ENCODE measurements at places on chromosomes 4 and X.
A peak's percentile ranks its signal among the peaks of the same experiment; 100 is the strongest.

DNA sequence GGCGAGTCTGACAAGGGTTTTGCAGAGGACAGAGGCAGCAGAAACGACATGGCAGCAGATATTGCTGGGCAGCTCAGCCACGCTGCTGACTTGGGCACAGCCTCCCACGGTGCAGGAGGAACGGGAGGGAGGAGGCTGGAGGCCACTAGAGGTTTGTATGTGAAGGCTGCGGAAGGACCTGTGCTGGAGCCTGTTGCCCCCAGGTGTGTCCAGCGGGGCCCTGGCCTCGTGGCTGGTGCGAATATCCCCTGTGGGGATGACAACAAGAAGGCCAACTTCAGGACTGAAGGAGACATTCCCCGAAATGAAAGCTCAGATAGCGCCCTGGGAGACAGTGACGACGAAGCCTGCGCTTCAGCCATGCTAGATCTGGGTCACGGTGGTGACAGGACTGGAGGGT, 100.2 kb downstream of the FNIP2 start:
- no peak for DNase-seq

DNA sequence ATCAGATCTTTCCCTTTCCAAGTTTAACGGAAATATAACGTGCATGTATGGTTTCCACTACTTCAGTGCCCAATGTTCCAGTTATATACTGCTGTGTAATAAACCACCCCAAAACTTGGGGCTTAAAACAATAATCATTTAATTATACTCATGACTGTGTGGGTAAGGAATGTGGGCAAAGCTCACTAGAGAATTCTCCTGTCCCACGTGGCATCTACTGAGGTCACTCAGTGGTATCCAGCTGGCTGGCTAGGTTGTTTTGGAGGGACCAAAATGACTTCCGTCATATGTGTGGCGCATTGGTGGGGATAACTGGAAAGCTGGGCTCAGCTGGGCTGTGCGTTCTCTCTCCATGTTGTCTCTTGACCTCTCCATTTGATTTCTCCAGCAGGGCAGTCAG, 18.5 kb downstream of the ZCCHC18 start:
- no peak for DNase-seq

DNA sequence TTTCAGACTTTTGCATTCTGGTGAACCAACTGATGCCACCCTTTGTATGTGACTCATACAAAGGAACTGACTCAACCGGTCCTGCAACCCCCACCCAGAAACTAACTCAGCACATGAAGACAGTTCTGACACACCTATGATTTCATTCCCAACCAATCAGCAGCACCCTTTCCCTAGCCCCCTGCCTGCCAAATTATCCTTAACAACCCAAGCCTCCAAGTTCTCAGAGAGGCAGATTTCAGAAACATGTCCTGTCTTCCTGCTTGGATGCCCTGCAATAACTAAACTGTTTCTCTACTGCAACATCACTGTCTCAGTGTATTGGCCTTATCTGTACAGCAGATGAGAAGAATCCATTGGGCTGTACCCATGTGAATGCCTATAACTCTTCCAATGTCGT, 284.7 kb downstream of the CAMK2D start:
- peak; percentile 15 for DNase-seq

DNA sequence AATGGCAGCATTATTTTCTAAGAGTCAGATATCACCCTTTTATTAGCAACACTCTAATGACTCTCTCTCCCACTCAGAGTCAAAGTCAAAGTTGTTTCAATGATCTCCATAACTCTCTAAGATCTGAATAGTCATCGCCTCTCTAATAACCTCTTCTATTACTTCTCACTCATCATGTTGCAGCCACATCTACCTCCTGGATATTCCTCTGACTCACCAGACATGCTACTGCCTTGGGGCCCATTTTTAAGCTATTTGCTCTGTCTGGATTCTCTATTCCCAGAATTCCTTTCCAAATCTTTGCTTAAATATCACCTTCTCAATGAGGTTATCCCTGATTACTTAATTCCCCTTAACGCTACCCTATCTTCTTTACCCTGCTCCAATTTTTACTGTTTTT, 391.8 kb upstream of the MAGEB16 start:
- DNase-seq, result no peak

GRCh38 chr4:58957711-58958110, 1847.5 kb upstream of the IGFBP7 start:
- no peak for DNase-seq

DNA sequence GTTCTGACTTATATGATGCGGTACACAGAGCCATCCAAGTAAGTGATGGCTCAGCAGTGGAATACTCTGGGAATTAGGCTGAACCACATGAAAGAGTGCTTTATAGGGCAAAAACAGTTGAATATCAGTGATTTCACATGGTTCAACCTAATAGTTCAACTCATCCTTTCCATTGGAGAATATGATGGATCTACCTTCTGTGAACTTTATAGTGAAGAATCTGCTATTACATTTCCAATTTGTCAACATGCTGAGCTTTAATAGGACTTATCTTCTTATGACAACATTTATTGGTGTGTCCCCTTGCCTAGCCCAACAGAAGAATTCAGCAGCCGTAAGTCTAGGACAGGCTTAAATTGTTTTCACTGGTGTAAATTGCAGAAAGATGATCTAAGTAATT, 15.4 kb upstream of the AFP start:
- no peak for DNase-seq

DNA sequence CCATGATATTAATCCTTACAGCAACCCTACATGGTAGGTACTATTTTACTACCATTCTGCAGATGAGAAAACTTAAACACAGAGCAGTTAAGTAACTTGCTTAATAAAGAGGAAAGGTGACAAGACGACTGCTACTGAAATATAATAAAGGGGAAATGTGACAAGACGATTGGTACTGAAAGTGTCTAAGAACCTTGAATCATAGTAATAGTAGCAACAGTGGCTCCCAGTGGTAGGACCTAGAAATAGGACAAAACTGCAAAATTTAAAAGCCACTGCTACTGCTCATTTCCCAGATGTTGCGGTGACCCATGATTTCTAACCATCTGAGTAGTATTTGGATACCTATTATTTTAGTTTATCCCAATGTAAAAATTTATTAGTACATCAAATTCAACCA, 89.5 kb downstream of the TASL start:
- DNase-seq, result no peak

Measured in stimulated activated CD4-positive, alpha-beta T cell treated with anti-CD3 and anti-CD28 coated beads, Interleukin-15, amount 100 ng/mL, for 1 hour (primary cell).